ENCODE measurements at places on chromosomes 2 and 18.

GRCh38 chr2:8368463-8368862 lies 313.4 kb upstream of the ID2 start:
- no peak for DNase-seq

DNA sequence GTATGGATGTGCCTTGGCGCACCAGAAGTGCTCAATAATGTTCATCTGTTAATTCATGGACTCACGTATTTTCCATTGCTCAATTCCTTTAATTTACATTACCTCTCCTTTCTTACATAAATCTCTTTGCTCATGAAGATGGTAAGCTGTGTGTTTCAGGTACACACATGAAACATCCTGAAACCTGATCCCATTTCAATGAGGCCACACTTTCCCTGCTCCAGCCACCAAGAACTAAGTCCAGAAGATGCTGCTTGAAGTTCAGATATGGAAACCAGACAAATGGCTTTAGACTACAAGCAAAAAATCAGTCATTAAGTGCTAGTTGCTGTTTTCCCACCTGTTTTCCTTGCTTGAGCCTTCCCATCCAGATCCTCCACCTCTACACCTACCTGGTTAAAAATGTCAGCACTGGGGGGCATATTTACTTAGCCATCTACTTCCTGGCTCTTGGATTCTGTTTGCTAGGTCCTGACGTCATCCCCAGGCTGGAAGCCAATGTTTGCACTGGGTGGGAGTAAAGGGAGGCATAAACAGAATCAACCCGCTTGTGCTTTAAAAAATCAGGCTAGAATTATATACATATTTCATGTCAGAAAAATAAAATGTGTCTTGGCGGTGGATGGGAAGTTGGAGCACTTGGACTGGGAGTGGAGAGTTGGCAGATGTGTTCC lies 309.7 kb downstream of the OSR1 start:
- DNase-seq: no peak

DNA sequence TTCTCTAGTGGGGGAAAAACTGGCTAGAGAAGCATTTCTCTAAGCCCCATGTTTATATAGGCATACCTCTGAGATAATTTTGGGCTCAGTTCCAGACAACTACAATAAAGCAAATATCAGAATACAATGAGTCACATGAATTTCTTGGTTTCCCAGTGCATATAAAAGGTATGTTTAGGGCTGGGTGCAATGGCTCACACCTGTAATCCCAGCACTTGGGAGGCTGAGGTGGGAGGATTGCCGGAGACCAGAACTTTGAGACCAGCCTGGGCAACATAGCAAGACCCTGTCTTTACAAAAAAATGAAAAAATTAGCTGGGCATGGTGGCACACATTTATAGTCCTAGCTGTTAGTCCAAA lies 22.2 kb downstream of the TSN start:
- DNase-seq: no peak

DNA sequence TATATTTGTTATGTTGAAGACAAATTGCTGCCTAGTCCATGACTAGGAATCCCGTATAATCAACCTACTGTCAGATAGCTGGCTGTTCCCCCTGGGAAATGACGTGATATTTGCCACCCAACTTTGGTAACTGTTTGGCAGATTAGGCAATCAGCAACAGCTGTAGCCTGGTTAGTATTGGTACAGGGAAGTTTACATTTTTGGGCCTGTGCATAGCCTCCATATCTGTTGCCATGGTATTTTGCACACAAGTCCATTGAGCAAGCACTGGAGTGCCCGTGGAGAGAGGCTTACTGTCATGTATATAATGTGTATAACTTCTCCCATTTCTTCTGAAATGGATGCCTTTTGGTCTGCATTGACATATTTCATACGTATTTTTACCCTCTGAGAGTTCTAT lies 27.7 kb downstream of the BIRC6 start:
- no peak for DNase-seq

GRCh38 chr18:71028285-71028762 lies 739.5 kb downstream of the SOCS6 start:
- no peak for DNase-seq

DNA sequence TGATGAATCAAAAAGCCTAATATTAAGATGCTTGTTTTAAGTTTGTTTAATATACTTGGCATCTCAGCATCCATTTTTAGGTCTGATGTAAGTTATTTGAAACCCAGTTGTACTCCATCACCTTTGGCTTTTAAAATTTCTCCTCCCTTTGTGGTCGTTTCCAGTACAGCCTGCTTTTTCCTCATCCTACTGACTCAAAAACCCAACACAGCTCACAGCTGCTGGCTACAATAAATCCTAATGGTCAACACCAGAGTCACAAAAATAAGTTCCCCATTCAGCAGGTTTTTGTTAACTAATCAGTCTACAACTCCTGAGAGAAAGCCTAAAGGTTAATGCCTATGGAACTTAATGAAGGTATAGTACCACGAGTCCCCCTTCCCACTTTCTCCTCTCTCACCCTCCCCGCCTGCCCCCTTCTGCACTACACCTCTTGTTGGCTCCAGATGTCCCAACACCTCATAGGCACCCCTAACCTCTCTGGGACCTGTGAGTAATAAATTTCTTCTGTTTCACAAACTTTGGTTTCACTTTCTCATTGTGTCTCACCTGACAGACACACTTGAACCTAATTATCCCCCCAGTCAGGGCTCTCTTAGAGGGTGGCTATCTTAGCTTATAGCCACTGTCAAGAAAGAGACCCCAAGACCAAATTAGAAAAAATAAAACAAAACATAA lies 148.6 kb downstream of the GALNT1 start:
- DNase-seq: no peak

- no peak for DNase-seq
Observed at GRCh38 chr18:26617151-26617554, 68.8 kb upstream of the KCTD1 start.

GRCh38 chr2:46841621-46842020 lies 74.0 kb downstream of the MCFD2 start:
- no peak for DNase-seq

- no peak for DNase-seq
Observed at GRCh38 chr2:241817126-241817820, 8.3 kb downstream of the NEU4 start.

GRCh38 chr2:202102425-202103000 lies 29.5 kb downstream of the KIAA2012 start:
- no peak for DNase-seq

DNA sequence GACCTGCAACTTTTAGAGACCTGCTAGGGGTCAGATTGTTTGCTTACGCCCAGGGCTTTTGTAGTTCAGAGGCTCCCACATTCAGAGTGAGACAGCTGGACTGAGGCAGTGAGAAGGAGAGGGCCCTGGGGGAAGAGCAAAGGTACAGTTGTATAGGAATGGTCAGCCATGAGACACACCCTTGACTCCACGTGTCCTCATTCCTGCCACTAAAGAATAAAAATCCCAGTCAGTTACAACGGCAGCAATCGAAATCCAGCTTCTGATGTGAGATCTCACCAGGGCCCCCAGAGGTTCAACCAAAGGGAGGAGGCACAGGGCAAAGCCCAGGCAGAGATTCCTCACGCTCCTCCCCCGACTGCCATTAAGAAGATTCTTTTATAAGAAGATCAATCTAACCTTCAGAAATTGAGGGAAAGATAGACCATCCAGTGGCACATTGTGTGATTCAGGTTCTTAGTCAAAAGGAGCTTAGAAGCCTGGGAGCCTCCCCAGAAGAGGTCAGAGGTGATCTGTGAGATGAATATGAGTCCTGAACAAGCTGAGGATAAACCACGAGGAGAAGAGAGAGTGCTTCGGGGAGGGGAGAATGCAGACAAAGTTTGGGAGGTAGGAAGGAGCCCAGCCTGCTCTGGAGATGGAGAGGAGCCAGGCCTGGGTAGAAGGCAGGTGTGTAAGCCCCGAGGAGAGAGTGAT lies 317.0 kb downstream of the CYP26B1 start:
- no peak for DNase-seq

- DNase-seq: no peak
Observed at GRCh38 chr2:188984065-188984491, 9.9 kb downstream of the COL3A1 start.

DNA sequence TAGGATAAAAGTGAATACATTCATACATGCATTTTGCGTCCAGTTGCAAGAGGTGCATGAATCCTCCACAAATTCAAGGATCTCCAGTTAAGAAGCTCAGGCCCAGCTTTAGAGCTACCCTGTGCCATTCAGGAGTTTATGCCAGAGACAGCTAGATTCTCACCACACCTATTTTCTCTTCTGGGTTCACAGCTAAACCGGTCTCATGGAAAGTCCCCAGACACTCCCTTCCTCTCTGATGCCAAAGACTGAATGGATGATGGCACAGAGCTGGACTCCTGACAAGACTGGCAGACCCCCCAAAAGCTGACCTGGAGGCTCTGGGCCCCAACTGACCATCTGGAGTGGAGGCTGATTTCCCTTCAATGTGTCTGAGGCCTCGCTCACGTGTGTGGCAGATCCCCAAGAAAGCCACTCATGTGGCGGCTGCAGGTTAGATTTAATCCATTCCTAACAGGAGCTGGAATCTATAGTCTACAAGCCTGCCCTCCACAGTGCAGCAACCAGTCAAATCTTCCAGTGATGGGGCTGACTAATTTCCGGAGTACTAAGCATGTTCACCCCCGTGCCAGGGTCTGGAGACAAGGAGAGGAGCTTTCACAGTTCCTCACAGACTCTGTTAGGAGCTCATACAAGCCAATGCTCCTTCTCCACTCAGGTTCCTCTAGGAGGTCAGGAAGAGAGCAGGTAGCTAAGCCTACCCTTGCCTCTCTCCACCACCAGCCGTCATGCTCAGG lies 257.1 kb downstream of the BCL11A start:
- DNase-seq: no peak

GRCh38 chr2:79580175-79580574 lies 67.3 kb downstream of the CTNNA2 start:
- DNase-seq: no peak

DNA sequence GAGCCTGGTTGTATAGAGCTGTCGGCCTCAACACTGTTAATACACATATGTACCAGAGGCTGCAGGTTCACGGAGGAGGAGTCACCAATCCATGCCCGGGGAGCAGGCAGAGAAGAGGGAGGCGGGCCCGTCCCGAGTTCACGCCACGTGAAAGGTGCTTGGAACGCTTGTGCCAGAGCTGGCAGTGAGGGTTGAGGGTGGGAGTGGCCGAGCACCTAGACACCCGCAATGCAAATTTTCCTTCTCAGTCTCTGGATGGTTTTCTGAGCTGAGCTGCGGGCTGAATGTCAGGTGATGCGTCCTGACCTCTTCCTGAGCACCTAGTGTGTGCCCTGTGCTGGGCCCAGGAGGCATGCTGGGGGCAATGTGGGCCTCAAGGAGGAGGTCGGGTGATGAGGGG lies 52.2 kb downstream of the ODC1 start:
- no peak for DNase-seq

GRCh38 chr2:46029332-46029811 lies 267.8 kb upstream of the EPAS1 start:
- DNase-seq: no peak

- no peak for DNase-seq
Observed at GRCh38 chr2:15583826-15584225, 7.8 kb upstream of the DDX1 start.

GRCh38 chr18:13641551-13642439 lies 84.6 kb downstream of the FAM210A start:
- DNase-seq: no peak

DNA sequence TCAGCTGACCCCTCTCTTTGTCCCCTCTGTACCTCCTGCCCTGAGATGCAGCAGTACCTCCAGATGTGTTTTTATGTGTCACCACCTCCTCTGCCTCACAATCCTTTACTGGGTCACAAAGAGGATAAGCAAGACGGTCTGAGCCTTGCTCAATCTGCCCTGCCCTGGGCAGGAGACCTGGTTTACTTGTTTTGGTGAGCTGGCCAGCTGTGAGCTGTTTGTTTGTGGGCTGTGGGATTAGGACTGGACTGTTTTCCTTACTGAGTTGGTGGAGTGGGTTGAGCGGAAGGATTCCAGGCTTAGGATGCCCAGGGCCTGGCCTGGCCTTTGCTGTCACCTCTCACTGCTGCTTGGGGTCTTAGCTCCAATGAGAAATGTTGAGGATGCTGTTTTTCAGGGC lies 299.5 kb downstream of the SRBD1 start:
- DNase-seq: no peak

DNA sequence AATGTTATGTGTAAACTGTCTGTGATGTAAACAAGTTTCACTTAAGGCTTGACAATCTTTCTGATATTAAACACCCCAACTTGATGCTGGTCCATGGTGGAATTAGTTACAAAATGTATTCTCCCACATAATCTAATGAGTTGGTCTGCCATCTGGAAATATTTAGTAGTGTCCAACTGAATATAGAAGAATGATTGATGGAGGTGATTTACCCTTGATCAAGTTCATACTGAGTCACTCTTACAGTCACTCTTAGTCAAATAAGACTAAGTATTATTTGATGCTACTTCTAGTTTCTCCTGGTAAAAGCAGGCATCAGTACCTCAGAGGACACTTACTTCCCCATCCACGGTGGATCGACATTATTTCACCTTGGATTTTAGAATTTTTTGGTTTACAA lies 198.1 kb downstream of the SATB2 start:
- DNase-seq: no peak

GRCh38 chr2:33477473-33478468 lies 1.3 kb downstream of the RASGRP3 start:
- DNase-seq: no peak

GRCh38 chr2:174581491-174581890 lies 16.1 kb downstream of the WIPF1 start:
- DNase-seq: no peak

GRCh38 chr18:23827681-23828080 lies 138.4 kb downstream of the LAMA3 start:
- DNase-seq: no peak

DNA sequence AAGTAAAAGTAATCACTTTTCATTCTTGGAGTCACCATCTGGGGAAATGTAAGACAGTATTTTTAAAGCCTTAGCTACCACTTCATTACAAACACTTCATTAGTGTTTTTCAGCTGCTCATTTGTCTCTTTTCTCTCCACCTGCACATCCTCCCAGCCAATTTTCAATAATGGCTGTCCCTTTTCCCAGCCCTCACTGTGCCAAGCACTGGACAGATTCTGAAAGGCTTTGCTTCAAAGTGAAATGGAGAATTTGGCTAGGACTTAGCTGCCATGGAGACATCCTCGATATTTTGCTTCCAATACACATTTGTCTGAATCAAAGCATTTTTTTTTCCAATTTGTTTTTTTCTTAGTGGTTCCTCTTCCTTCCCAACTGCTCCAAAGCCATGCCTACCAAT lies 272.4 kb upstream of the NRXN1 start:
- no peak for DNase-seq

Measured in stimulated activated CD8-positive, alpha-beta memory T cell treated with anti-CD3 and anti-CD28 coated beads, Interleukin-4, amount 100 ng/mL, for 24 hours (primary cell).